ENCODE measurements at places on chromosomes 4 and X. TPM values are rescaled to one million over a fixed set of nuclear protein-coding genes. Genes with fewer than 3 reads are reported as not detected.
A peak's percentile ranks its signal among the peaks of the same experiment; 100 is the strongest.

F9 gene
- not detected for total RNA-seq

LDOC1 gene
- total RNA-seq: 28.5 TPM

DNA sequence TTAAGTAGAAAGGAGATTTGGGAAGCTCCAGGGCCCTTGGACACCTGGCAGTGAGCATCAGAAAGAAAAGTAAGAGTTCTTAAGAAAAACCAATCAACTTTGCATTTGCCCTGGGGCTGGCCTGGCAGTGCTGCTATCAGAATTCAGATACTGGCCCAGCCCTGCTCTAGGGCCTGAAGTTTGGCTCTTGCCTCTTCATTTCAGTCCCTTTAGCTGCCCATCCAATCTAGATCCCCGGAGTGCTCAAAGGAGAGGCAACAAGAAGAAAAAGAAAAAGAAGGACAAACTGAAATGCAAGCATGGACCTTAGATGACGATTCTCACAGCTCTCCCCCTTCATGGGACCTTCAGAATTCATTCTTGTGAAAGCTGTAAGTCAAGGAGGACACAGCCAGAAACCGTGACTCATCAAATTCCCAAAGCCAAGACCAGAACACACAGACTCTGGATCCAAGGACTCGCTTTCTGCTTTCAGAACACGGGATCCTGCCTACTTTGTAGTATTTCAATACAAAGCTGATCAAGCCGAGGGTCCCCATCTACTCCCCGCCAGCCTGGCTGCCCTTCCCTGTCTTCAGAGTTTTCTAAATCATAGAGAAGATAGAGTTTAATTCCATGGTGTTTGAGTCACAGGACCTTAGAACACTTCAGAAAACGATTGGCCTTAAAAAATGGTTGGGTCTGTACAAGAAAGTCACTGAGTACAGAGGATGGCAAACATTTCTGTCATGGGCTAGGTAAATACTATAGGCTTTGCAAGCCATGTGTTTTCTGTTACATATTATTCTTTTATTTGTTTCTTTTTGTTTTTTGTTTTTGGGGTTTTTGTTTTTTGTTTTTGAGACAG lies 103.7 kb downstream of the RBM47 start:
- DNase-seq: peak; percentile 74
- peaks cover 39% of the 10 kb centered on the region for H3K4me1 ChIP-seq
- H3K36me3 ChIP-seq: no peaks in the 10 kb centered on the region
- no peaks in the 10 kb centered on the region for H3K27me3 ChIP-seq

- H3K4me3 ChIP-seq: no peak overlapping the region
- H3K27me3 ChIP-seq: no peaks in the 10 kb centered on the region
- H3K36me3 ChIP-seq: no peaks in the 10 kb centered on the region
- no peak overlapping the region for H3K27ac ChIP-seq
- H3K4me1 ChIP-seq: no peaks in the 10 kb centered on the region
Measured at GRCh38 chrX:153989973-153990655, 17.6 kb downstream of the TMEM187 start.

TMEM47 gene
- 24.6 TPM for total RNA-seq

COL4A6 gene
- total RNA-seq: 0.91 TPM

DNA sequence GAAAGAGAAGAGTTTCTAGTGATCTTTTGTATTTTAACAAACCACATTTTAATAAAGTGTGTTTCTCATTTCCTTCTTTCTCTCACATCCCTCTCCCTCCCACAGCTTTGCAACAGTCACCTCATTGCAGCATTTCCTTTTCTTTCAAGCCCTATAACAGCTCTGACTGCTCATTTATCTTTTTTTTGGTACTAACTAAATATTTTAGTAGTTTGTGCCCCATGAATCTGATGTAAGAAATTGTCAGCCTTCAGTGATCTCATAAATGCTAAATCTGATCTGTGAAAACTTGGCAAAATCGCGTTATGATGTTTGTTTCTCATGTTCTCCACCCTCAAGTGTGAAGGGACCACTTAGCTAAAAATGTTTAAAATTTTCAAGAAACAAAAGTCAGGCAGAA lies 258.5 kb upstream of the SLIT2 start:
- no peak for DNase-seq
- H3K27me3 ChIP-seq: no peaks in the 10 kb centered on the region
- no peak overlapping the region for H3K27ac ChIP-seq
- no peak overlapping the region for H3K4me3 ChIP-seq
- peaks cover 5% of the 10 kb centered on the region for H3K4me1 ChIP-seq

GRCh38 chr4:141913928-141914327 lies 277.5 kb downstream of the IL15 start:
- DNase-seq: peak; percentile 6
- H3K27me3 ChIP-seq: no peaks in the 10 kb centered on the region
- H3K4me3 ChIP-seq: no peak overlapping the region
- no peak overlapping the region for H3K27ac ChIP-seq
- no peaks in the 10 kb centered on the region for H3K36me3 ChIP-seq
- H3K4me1 ChIP-seq: no peaks in the 10 kb centered on the region

- H3K4me3 ChIP-seq: no peak within 1 kb of the TSS
- DNase-seq: peak; percentile 65
- peaks cover 18% of the 10 kb centered on the region for H3K4me1 ChIP-seq
- no peaks in the 10 kb centered on the region for H3K27me3 ChIP-seq
Measured at GRCh38 chr4:83535520-83536361, at the start of gene GPAT3. TSS of gene GPAT3 (plus strand) at chr4:83536108. CDS start at chr4:83536623, 515 bp downstream.

GRCh38 chr4:81405900-81406401 lies 65.8 kb downstream of the RASGEF1B start:
- no peaks in the 10 kb centered on the region for H3K4me1 ChIP-seq
- H3K36me3 ChIP-seq: no peaks in the 10 kb centered on the region
- no peak overlapping the region for H3K4me3 ChIP-seq
- DNase-seq: no peak
- no peak overlapping the region for H3K27ac ChIP-seq
- no peaks in the 10 kb centered on the region for H3K27me3 ChIP-seq

- no peaks in the 10 kb centered on the region for H3K27me3 ChIP-seq
- no peak for DNase-seq
Measured at GRCh38 chr4:3237266-3237665, 11.7 kb upstream of the MSANTD1 start.

SLC2A9 gene
- 8.5 TPM for total RNA-seq

TCP11X2 gene
- total RNA-seq: not detected

- no peaks in the 10 kb centered on the region for H3K27me3 ChIP-seq
- H3K4me1 ChIP-seq: no peaks in the 10 kb centered on the region
- H3K36me3 ChIP-seq: no peaks in the 10 kb centered on the region
- no peak overlapping the region for H3K4me3 ChIP-seq
Measured at GRCh38 chr4:153045111-153045982, 109.2 kb downstream of the FHDC1 start.

All from adrenal gland (tissue), 19 donors.